ENCODE measurements at places on chromosomes 11 and 22.

DNA sequence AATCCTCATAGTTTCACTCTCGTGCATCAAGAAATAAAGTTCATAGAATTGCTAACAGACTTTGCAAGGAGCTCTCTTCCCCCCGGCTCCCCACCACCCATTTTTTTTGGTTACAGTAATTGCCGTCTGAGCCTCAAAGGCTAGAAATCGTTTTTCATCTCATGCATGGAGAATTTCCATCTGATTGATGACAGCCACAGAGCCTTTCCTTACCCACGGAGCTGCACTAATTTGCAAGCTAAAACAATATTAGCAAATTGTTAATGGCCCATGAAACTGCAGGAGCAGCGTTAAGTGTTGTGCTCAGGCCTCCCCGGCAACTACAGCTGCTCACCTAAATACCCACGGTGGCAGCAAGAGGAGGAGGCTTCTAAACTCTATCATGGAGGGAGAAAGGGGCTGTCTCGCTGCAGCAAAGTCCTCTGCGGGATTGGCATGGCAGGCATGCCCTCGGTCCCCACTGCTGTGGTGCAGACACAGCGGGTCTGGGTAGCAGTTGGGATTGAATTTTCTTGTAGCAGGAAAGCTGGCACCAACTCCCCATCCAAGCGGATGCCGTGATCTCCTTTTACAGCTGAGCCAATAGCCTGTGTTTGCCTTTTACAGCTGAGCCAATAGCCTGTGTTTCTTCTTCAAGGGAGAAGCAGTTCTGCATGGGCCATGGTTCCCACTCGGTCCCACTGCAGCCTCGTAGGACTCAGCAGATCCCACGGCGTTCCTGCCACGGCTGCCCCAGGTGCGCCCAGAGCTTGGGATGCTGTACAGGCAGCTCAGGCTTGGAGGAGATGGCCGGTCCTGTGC, 412.3 kb downstream of the BRD1 start:
- H3K4me3 ChIP-seq: no peak overlapping the region

DNA sequence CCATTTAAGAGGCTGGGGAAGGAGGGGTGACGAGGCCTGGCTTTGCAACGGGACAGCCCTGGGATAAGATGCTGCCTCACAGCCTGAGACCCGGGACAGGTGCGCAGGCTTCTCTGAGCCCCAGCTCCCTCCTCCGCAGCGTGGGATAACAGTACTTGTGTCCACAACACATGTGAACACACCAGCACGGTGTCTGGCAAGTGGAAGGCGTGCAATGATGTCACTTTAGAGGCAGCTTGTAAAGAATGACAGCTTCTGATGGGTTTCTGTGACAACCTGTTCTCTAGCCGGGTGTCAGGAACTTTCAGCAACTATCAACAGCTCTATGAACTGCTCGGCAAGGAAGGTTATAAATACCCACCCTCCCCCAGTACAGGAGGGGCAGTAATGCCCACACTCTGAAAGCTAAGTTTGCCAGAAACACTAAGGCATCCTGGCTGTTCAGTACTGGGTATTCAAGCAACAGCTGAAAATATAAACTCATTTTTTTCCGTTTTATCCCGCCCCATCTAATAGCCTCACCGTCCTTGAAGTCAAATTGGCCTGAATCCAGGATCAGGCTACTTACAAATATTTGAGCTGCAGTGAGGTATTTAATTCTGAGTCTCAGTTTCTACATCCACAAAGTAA, 59.7 kb downstream of the MYH9 start:
- peaks cover 71% of the 10 kb centered on the region for H3K4me1 ChIP-seq
- peak overlapping the region; percentile 94 for H3K27ac ChIP-seq
- DNase-seq: no peak
- no peak overlapping the region for H3K4me3 ChIP-seq
- no peaks in the 10 kb centered on the region for H3K27me3 ChIP-seq
- peaks cover 79% of the 10 kb centered on the region for H3K36me3 ChIP-seq

DNA sequence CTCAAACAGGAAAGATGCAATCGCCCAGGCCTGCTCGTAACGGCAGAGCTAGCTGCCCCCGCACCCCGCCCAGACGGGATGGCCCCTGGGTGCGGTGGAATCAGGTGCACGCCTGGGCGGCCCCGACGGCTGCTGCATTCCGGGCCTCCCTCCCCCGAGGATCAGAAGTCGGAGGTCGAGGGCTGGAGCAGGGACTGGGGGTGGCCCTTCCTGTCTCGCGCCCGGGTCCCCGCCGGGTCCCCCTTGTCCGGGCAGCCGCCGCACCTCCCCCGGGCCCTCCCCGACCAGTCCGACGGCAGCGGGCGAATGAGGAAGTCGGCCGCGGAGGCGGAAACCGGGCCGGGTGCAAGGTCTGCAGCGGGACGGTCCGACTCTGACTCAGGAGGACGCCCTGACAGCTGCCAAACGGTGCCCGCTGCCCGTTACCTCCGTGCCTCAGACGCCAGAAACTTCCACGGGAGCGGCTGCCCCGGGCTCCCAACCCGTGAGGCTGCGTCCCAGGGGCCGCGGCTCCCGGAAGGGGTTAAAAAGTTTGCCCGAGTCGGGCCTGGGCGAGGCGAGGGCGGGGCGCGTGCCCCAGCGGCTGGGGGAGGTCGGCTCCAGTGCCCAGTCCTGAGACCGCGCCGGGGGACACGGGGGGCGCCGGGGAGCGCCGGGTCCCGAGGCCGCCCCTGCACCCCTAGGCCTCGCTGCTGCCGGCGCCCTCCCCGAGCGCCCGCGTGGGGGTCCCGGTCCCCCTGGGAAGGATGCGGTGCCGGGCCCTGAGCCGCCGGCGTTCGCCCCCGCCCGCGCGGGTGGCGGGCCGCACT, 663 bp downstream of the MYH9 start:
- no peak for DNase-seq
- H3K27ac ChIP-seq: peak overlapping the region; percentile 92
- H3K4me1 ChIP-seq: peaks cover 48% of the 10 kb centered on the region
- H3K4me3 ChIP-seq: peak overlapping the region; percentile 96

DNA sequence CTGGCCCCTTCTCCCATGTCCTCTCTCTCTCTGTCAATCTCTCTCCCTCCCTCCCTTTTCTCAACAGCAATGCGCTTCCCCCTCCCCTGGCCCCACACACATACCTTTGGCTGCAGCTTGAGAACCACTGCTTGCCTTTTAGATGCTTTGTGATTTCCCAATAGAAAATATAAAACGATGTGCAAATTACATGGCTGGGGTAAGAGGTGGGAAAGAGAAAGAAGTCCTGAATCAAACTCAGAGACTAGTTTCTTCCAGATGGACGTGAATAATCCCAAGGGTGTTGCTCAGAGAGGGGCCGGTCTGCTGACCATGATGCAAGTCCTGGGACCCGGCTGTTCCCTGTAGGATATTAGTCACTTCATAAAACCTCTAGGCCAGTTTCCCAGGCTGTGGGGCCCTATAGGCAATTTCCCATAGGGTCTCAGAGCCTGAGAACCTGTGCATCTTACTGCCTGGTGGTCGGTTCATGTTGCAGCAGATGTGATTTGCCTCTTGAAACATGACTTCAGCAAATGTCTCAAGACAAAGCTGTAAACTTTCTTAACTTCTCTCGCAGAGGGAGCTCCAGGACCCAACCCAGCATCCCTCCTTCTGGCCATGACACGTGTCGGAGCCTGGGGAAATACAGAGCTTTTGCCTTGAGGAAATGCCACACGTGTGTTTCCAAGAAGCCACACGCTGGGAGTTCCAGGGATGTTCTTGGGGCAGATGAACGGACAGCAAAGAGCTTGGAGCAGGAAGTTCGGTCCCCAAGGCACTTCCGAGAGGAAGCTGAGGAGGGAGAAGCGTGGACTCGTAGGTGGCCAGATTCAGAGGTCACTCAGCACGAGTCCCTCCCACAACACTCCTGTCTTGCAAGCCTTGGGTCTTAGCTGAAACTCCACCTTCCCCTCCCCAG, 34.5 kb upstream of the ETS1 start:
- H3K4me1 ChIP-seq: peaks cover 75% of the 10 kb centered on the region
- no peak for DNase-seq
- H3K27ac ChIP-seq: peak overlapping the region; percentile 20
- no peak overlapping the region for H3K4me3 ChIP-seq
- no peaks in the 10 kb centered on the region for H3K27me3 ChIP-seq
- H3K36me3 ChIP-seq: peaks cover 12% of the 10 kb centered on the region

GRCh38 chr22:40519284-40519947, 117.1 kb downstream of the MRTFA start:
- peak overlapping the region; percentile 86 for H3K27ac ChIP-seq
- H3K36me3 ChIP-seq: peaks cover 3% of the 10 kb centered on the region
- H3K4me1 ChIP-seq: peaks cover 22% of the 10 kb centered on the region
- DNase-seq: no peak
- H3K4me3 ChIP-seq: peak overlapping the region; percentile 59

- no peak overlapping the region for H3K4me3 ChIP-seq
- DNase-seq: no peak
- H3K27me3 ChIP-seq: no peaks in the 10 kb centered on the region
Observed at GRCh38 chr11:105705786-105706530, 96.1 kb downstream of the GRIA4 start.

DNA sequence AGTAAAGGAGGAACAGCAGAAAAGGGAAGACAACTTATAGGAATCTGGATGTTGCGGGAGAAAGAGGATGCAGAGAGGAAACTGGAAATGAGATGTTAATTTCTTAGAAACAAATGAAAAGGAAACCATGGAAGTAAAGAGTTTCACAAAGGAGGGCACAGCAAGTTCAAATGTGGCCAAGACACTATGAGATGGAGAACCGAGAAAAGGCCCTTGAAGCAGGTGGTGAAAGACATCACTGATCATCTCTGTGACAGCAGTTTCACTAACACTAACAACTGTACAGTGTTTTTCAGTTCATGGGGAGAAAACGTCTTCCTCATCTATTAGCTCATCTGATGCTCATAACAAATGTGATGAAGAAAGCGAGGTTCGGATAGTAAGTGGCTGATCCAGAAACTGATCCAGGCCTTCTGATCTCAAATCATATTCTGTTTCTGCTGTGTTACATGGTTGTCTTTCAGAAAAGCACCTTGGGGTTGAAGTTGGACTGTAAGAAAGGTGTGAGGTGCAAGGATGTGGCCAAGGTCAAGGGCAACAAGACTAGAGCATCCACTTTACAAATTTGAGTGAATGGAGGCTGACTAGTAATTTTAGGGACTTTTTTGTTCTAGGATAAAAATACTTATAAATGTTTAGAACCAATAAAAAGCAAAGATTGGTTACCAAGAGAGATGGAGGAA, 492.1 kb upstream of the CADM1 start:
- peaks cover 21% of the 10 kb centered on the region for H3K27me3 ChIP-seq
- no peak overlapping the region for H3K4me3 ChIP-seq
- no peaks in the 10 kb centered on the region for H3K36me3 ChIP-seq
- DNase-seq: no peak
- H3K27ac ChIP-seq: no peak overlapping the region
- no peaks in the 10 kb centered on the region for H3K4me1 ChIP-seq

- peaks cover 23% of the 10 kb centered on the region for H3K27me3 ChIP-seq
- H3K4me3 ChIP-seq: no peak overlapping the region
- no peak for DNase-seq
- H3K4me1 ChIP-seq: no peaks in the 10 kb centered on the region
- no peak overlapping the region for H3K27ac ChIP-seq
Observed at GRCh38 chr11:22780952-22781593, 48.5 kb downstream of the SVIP start.

DNA sequence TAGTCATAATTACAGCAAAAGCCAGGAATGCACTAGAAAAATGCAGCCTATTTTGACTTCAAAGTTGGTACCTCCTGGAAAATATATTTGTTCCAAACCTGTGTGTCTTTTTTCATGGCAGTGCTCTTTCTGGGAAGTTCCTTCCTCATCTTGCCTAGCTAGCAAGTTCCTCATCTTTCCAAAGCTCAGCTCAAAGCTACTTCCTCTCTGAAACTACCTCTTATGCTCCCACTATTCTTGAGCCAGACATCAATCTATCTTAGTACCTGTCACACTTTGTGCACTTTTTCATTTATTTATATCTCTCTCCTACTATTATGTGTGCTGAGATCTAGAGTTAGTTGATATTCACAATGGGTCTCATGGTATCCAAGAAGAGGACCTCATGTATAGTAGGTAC, 191.6 kb upstream of the CCDC90B start:
- no peaks in the 10 kb centered on the region for H3K36me3 ChIP-seq
- no peak overlapping the region for H3K4me3 ChIP-seq
- H3K27ac ChIP-seq: no peak overlapping the region
- no peaks in the 10 kb centered on the region for H3K4me1 ChIP-seq
- peaks cover 17% of the 10 kb centered on the region for H3K27me3 ChIP-seq

GRCh38 chr11:64230985-64231365, 627 bp downstream of the DNAJC4 start:
- peak overlapping the region; percentile 41 for H3K27ac ChIP-seq
- peaks cover 10% of the 10 kb centered on the region for H3K36me3 ChIP-seq
- DNase-seq: no peak
- H3K27me3 ChIP-seq: no peaks in the 10 kb centered on the region
- peaks cover 42% of the 10 kb centered on the region for H3K4me1 ChIP-seq

DNA sequence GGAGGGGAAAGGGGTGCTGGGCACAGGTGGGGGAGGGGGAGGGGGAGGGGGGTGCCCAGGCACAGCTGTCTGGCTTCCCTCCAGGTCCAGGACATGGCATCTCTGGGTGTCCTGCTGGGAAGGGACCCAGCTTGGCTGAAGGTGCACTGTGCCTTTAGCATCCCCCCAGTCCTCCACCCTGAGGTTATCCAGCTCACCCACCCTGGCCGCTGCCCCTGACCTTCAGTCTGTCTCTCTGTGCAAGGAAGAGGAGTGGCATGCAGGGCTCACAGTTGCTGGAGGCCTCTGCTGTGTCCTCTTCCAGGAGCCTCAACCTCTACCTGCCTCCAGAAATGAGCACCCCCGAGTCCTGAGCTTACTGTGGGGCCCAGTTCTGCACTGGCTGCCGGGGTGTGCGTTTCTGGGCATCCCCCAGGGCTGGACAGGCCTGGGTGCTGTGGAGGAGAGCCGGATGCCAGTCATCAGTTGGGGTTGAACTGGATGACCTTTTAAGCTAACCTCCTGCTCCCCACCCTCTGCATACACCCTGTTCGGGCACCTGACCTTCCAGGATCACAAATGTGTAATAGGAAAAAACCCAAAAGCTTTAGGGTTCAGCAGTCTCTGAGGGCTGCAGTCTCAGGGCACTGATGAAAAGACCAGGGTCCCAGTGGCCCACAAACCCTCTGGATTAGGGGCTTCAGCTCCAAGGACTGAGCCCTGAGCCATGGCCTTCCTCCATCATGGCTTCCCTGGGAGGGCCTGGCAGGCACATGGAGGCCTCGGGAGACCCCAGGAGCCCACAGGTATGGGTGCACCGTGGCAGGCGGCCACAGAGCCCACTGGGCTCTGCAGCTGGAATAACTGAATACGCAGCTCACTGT, 9.6 kb upstream of the CTSD start:
- no peak overlapping the region for H3K4me3 ChIP-seq
- peaks cover 1% of the 10 kb centered on the region for H3K36me3 ChIP-seq
- H3K27ac ChIP-seq: peak overlapping the region; percentile 48

Measured in central memory CD8-positive, alpha-beta T cell (primary cell).